A172 (cell line): ENCODE measurements at places on chromosomes 4 and X. TPM values are rescaled to one million over a fixed set of nuclear protein-coding genes. Genes with fewer than 3 reads are reported as not detected.

IL13RA2 gene
- total RNA-seq = 65.4 and 92.5 TPM in 2 replicates

CXCL11 gene
- total RNA-seq = not detected in 2 replicates

EXOC1L gene
- not detected in 2 replicates for total RNA-seq

MAP7D3 gene
- 7.9 and 8.6 TPM in 2 replicates for total RNA-seq
